ENCODE measurements at places on chromosomes 12 and 14.

- no peak for DNase-seq
These were observed 262.5 kb upstream of the CAND1 start for GRCh38 chr12:67006610-67007009.

- no peak for DNase-seq
These were observed 5.7 kb downstream of the DNAJC22 start for GRCh38 chr12:49352351-49352750.

GRCh38 chr14:61188196-61188595 is 92.9 kb downstream of the TMEM30B start:
- DNase-seq, result no peak

- no peak for DNase-seq
These were observed 231.2 kb downstream of the CHST11 start for GRCh38 chr12:104687823-104688573.

DNA sequence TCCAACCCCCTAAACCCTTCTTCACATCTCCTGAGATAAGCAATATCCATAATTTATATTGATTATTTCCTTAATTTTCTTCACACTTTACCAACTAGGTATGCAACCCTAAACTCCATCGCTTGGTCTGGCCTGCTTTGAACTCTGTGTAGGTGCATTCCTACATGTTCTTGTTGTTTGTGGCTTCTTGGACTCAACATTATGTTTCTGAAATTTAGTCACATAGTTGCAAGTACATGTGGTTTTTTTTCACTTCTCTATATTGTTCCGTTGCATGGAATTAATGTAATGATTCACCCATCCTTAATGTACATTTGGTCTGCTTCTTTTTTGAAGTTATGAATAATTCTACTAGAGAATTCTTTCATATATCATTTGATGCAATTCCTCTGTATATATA is 1.6 kb upstream of the TAS2R30 start:
- DNase-seq, result no peak

- DNase-seq, result no peak
These were observed 108.1 kb downstream of the MDGA2 start for GRCh38 chr14:47567273-47567672.

GRCh38 chr14:61253064-61253738 is 27.9 kb downstream of the TMEM30B start:
- DNase-seq, result no peak

DNA sequence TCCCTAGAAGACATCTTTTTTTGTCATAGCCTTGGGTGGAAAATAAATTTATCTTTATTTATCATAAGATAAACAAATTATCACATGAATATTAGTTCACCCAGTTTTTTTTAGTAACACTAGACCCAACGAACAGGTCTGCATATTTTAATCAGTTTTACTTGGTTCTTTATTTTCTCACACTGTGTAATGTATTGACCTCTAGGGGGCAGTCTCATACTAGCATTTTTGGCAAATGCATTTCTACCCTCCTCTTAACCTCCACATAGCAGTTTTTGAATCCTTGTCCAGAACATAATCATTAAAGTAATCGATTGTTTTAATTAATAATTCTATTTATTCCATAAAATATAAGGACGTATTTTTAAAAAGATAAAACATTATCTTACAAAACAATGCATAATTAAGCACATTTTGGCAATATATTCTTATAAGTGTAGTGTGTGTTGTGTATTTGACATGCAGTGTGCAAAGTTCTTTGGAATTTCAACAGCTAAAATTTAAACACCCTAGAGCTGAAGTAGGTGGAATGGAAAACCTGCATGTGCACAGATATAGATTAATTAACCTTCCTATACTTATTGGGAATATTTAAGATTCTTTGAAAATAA is 31.6 kb upstream of the PTPRQ start:
- DNase-seq, result no peak

DNA sequence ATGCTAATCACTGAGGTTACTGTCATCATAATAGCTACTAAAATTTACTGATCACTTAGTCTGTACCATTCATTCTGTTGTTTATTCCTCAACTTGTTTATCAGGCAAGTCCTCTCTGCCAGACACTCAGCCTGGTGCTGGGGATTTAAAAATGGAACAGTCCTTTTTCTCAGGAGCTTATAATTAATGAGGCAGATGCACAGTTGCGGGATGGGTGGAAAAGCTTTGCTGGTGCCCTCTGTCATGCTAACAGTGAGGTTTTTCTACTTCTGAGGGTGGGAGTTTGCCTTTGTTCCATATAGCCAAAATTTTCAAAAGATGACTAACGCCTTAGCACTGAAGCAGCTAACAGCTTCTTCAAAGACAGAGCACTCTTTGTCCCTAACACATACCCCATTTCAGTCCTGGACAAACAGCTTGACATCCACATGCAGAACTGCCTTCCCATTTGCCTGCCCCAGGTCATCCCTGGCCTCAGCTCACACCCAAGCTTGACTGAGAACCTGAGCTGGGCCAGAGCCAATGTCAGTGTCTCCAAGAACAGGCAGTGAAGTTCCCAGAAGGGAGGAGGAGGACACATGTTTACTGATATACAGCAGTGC is 30.8 kb upstream of the HSPB8 start:
- DNase-seq, result no peak

- no peak for DNase-seq
These were observed 513 bp downstream of the HOXC11 start for GRCh38 chr12:53973236-53974042.

GRCh38 chr14:57066463-57066862 is 202.2 kb downstream of the EXOC5 start:
- no peak for DNase-seq

DNA sequence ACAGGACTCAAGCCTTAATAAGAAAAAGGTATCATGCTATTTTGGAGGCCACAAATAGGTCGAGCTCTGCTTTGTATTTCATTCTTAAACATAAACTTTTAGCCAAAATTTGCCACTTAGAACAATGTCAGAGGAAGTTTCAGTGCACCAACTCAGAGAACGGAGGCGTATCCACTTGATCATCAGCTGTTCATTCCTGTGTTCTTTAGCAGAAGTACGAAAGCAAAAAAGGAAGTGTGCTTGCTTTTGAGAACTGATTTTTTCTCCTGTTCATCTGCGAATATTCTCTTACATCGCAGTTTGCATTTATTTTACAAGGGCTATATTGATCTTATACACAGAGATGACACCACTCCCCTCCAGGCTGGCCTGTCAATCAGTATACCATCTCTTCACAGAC is 188.6 kb upstream of the SOX5 start:
- DNase-seq, result no peak

DNA sequence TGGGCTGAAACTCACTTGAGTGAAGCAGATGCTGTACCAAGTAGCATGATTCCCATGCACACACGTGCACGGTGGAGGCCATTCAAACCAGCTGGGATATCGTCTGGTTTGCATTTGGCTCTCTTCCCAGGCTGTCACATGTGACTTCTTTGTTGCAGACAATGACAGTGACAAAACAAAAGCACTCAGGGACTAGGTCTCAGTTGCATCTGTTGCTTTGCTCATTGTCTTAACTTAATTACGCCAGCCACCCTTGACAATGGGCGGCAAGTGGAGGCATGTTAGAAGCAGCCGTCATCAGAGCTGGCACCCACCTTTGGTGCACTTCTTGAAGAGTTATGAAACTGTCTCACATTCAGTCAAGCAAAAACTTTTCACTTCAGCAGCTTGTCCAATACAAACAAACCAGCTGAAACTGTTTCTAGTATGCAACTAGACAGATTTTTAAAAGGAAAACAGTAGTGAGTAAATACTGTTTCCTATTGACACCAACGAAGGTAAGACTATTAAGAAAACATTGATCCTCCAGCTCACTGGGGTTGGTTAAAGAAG is 74.3 kb downstream of the IGF1 start:
- DNase-seq, result no peak

DNA sequence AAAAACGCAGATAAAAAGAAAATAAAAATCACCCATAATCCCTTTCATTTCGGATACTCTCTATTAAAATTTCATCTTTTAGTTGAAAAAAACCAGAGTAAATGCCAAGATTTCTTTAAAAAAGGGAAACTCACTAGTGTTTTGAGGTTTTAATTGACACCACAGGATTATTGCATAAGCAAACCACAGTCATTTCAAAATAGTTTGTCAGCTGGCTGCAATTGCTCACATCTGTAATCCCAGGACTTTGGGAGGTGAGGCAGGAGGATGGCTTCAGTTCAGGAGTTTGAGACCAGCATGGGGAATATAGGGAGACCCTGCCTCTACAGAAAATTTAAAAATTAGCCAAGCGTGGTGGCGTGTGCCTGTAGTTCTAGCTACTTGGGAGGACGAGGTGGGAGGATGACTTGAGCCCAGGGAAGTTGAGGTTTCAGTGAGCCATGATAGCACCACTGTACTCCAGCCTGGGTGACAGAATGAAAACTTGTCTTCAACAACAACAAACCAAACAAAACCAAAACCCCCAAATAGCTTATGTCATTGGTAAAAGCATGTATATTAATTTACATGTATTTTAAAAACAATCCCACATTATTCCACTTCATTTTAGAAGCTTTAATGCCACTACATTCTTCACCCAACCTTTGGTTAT is 48.8 kb downstream of the SYNE2 start:
- DNase-seq, result no peak

DNA sequence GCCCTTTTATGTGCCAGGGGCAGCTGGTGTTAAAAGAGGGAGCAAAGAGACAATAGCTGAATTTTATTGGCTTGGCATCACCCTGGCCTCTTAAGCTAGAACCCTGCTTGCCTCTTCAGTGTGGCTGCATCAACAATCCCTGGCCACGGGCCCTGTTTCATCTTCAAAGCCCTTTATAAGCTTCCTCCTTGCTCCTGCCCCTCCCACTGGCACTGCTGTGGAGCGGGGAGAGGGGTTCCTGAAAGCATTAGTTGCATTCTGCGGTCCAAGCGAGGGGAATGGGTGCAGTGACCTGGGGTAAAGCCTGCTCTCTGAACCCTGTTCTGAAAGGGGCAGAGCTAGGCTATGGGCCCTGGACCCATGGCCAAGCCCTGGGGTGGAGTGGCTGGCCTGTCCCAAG is 220 bp upstream of the KRT83 start:
- peak; percentile 31 for DNase-seq

- peak; percentile 37 for DNase-seq
These were observed 125.2 kb upstream of the RFLNA start for GRCh38 chr12:124169577-124170284.

DNA sequence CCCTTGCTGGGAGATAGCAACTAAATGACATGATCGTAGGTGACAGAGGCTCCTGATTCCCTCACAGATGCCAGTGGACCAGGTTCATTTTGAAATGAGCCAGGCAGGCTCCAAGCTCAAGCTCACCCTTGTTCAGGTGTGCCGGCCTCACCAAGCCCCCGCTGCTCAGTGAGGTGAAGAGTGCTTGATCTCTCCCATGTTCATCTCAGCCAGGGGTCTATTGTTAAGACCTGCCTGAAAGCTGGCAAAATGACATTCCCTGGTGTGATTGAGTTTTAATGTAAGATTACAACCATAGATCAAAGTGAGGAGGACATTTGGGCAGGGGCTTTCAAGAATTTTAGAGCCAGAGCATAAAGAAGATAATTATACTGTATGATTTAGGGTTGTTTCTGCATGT is 497.9 kb downstream of the EGLN3 start:
- no peak for DNase-seq

DNA sequence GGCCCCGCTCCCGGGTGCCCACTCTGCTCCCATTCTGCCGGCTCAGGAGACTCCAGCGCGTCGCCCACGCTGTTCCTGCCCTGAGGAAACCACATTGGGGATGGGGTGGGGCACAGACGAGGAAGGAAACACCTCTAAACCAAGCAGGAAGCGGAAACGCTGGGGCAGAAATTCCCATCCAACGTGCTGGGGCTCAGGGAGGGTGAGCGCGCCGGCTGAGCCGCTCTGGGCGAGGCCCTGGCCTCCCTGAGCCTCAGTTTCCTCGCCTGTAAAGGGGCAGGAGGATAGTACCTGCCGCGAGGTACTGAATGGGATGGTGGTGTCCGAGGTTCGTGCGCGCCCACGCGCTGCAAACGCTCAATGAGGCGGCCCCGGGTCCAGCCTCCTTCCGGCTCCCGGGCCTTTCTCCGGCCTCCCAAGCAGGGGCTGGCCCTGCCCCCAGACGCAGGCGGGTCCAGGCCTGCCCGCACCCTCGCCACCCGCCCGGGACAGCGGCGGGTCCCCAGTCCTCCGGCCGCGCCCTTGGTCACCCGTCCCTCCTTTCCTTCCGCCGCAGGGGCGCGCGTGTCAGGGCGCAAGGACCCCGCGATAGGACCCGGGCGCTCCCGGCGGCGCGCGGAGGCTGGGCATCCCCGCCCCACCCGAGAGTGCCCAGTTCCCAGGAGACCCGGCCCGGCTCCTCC is 673 bp downstream of the BEGAIN start:
- peak; percentile 62 for DNase-seq

DNA sequence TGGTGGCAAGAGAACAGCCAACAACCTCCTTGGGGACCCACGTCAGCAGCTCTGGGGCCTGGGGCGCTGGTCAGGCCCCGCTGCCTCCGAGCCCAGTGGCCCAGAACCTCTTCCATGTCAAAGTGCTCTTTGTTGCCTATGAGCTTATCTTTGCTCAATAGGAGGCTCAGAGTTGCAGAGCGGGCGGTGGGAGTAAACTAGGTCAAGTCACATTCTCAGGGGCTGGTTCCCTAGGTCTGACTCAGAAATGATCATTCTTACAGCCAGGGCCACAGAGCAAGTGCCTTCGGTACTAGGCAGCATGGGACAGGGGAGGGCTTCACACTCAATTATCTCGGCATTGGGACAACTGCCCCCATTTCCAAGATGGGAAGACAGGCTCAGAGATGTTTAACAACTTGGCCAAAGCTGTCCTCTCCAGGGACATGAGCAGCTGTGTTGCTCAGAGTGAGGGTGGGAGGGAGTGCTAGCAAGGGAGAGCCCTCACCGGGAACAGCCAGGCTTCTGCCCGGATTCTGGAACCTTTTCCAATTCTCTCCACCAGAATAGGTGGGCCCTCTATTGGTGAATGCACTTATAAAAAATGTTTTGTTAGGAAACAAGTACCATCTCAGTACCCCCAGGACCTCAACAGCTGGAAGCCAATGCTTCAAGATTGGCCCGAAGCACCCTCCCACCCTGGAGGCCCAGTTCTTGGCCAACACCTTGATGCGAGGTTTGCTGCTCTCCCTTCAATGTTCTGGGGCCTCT is 11.9 kb downstream of the SLC25A29 start:
- DNase-seq, result peak; percentile 28

DNA sequence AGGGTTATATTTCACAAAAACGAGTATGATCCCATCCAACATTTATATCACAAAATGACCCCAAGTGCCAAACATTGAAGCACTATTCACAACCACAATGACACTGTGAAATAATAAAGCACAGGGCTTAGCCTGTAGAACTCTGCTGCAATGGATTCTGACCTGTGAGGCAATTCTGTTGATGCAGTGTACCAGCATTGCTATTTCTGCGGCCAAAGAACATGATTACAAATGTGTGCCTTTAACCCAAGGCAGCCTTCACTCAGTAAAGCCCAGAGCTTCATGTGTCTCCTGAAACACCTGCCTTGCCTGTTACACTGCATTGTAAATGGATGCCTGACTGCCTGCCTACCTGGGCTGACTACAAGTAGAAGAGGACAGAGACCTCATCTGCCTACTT is 158.0 kb downstream of the PPM1H start:
- no peak for DNase-seq

- DNase-seq, result peak; percentile 76
These were observed 67.3 kb downstream of the SPTB start for GRCh38 chr14:64812412-64812811.

GRCh38 chr12:128814411-128815261 is 9.1 kb downstream of the SLC15A4 start:
- no peak for DNase-seq

- DNase-seq, result no peak
These were observed 180.1 kb downstream of the DACT1 start for GRCh38 chr14:58817846-58818245.
